ENCODE measurements at places on chromosomes 5 and 9. TPM values are rescaled to one million over a fixed set of nuclear protein-coding genes. Genes with fewer than 3 reads are reported as not detected.

Gene NRARP
- 2.3 TPM for total RNA-seq

Gene ARL14EPL
- total RNA-seq, result not detected

DNA sequence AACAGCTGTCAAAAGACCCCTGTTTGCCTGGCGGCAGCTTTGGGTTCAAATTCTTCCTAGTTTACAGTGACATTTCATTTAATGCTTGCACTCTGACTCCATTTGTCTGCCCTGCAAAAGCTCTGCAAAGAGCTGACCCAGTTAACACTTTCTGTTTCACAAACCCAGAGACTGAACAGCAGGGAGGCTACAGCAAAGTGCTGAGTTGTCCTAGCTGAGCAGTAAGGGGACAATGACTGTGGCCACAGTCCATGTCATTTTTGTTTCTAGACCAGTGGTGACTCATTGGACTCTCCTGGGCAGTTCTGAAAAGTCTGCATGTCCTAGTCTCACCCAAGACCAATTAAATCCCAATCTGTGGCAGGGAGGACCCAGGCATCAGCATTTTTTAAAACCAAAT lies 994.8 kb upstream of the WWC1 start:
- H3K4me1 ChIP-seq, result no peaks in the 10 kb centered on the region
- no peaks in the 10 kb centered on the region for H3K36me3 ChIP-seq
- no peaks in the 10 kb centered on the region for H3K27me3 ChIP-seq
- H3K4me3 ChIP-seq, result no peak overlapping the region
- no peak overlapping the region for H3K27ac ChIP-seq
- no peak for DNase-seq

- H3K36me3 ChIP-seq, result no peaks in the 10 kb centered on the region
- H3K4me1 ChIP-seq, result no peaks in the 10 kb centered on the region
- no peak overlapping the region for H3K4me3 ChIP-seq
- no peak overlapping the region for H3K27ac ChIP-seq
- H3K27me3 ChIP-seq, result peaks cover under 1% of the 10 kb centered on the region
Observed at GRCh38 chr9:21591221-21592062, 109.3 kb upstream of the IFNE start.

DNA sequence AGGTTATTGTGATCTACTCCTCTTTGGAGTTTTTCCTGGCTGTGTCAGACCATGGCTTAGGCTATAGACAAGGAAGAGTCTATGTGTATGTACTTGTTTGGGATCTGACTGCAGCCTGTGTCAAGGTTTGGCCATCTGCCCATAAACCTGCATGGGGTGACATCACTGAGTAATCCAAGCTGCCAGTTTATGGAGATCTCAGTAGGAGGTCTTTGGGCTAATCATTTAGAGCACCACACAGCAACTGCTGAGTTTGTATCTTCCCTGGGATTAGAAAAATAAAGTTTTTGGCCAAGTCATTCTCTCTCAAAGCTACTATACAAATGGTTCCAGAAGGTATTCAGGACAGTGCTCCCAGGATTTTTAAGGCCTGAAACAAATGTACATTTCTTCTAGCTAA lies 65.5 kb upstream of the HSPB3 start:
- H3K36me3 ChIP-seq, result no peaks in the 10 kb centered on the region

- H3K36me3 ChIP-seq, result no peaks in the 10 kb centered on the region
- DNase-seq, result peak; percentile 34
- peaks cover 26% of the 10 kb centered on the region for H3K4me1 ChIP-seq
- no peaks in the 10 kb centered on the region for H3K27me3 ChIP-seq
Observed at GRCh38 chr9:85743275-85744128, 1.7 kb upstream of the AGTPBP1 start.

DNA sequence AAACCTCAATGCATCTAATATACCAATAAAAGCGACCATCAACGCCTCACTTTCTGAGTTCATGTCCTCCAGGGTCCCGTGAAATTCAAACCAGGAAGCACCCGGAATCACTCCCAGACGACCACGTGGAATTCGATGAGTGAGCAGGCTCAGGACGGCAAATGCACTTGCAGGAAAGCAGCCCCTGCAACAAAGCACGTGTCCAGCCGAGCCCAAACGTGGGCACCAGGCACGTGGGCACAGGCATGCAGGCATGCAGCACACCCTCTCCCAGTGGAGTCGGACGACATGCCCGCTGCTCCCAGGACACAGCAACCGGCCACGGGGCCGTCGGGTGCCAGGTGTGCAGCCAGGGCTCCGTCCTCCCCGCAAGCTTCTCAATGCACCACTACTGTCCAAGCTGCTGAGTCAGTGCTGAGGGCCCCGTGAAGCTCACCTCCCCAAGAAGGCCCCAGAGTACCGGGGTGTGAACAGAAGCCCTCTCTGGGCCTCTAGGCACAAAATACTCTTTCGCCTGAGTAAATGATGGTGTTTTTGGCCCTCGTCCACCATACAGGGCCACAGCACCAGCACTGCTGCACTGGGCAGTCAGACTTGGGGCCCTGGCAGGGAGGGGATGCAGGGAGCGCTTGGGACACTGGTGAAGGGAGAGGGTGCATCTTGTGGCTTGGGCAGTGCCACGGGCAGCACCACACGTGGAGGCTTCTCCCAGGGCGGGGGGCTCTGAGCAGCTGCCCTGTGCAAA lies 87.6 kb downstream of the VAV2 start:
- H3K4me1 ChIP-seq, result no peaks in the 10 kb centered on the region
- no peak overlapping the region for H3K4me3 ChIP-seq
